Foreskin keratinocyte (primary cell): ENCODE measurements at places on chromosomes 2 and 18. TPM values are rescaled to one million over a fixed set of nuclear protein-coding genes. Genes with fewer than 3 reads are reported as not detected.

The GPR39 gene
- total RNA-seq = 10.5 and 11.3 TPM in 2 replicates

The TWIST2 gene
- 24.1 and 27.8 TPM in 2 replicates for total RNA-seq

The GAREM1 gene
- 2.3 TPM in 2 replicates for total RNA-seq

The NEU4 gene
- total RNA-seq = not detected in 2 replicates

The ELOA2 gene
- not detected in 2 replicates for total RNA-seq

The LOXHD1 gene
- total RNA-seq = not detected in 2 replicates

The FAM161A gene
- 3.3 and 3.8 TPM in 2 replicates for total RNA-seq

The CIB4 gene
- not detected in 2 replicates for total RNA-seq

The PAX8 gene
- 5.6 and 7.0 TPM in 2 replicates for total RNA-seq

The RTP5 gene
- not detected in 2 replicates for total RNA-seq

The TRPM8 gene
- total RNA-seq = 0.20 TPM in 1 of 2 replicates, not detected in the other

The STPG4 gene
- total RNA-seq = 0.07 TPM in 1 of 2 replicates, not detected in the other

The RAX gene
- not detected in 2 replicates for total RNA-seq

The IL18R1 gene
- total RNA-seq = 2.2 and 4.0 TPM in 2 replicates

The IRS1 gene
- 23.9 and 31.9 TPM in 2 replicates for total RNA-seq

The TMEM247 gene
- not detected in 2 replicates for total RNA-seq

The CABYR gene
- 7.2 and 7.7 TPM in 2 replicates for total RNA-seq
